ENCODE measurements at places on chromosomes 2 and 18.
A peak's percentile ranks its signal among the peaks of the same experiment; 100 is the strongest.

DNA sequence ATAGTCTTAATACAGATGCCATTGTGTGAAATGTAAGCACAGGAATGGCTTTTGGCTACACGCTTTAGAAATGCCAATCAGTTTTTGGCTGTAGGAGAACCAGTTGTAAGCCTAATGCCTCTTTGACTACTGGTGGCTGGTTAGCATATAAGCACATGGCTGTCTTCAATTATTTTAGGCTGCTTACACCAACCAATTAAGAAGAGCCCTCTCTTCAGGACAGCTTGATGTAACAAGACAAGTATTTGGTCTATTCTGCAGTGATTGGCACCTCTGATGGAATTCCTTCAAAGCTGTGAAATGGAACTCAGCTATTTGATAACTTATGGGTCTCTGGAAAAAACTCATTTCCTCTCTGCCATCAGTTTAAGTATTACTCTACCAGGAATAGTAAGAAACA is 680.1 kb upstream of the FSHR start:
- DNase-seq, result no peak

- DNase-seq, result no peak
Observed at GRCh38 chr18:58174285-58174684, 130.3 kb downstream of the NEDD4L start.

- DNase-seq, result no peak
Observed at GRCh38 chr2:10531874-10532637, 83.9 kb upstream of the ODC1 start.

GRCh38 chr2:47000679-47001075 is 85.1 kb upstream of the MCFD2 start:
- no peak for DNase-seq

DNA sequence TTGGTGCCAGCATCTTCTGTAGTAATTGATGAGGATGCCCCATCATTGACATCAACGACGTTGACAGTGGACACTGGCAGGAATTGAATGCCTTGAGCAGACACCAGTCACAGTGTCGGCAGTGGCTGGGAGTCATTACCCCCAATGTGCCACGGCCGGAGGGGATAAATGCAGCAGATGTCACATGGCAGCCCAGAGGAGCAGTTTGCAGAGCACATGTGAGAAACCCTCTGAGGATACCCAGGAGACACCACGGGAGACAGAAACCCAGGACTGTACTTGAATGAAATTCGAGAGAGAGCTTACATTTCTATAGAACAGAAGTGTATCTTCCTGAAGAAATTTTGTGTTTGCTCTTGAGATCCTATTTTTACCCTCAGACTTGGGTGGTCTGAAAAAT is 409.1 kb upstream of the TNP1 start:
- no peak for DNase-seq

DNA sequence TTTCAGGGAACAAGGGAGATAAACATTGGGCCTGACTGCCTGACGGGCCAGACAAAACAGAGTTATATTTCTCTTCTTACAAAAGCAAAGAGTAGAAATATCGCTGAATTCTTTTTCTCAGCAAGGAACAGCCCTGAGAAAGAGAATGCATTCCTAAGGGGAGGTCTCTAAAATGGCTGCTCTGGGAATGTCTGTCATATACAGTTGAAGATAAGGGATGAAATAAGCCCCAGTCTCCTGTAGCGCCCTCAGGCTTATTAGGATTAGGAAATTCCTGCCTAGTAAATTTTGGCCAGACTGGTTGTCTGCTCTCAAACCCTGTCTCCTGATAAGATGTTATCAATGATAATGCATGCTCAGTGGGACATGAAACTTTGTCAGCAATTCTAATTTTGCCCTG is 134.9 kb upstream of the CNTNAP5 start:
- DNase-seq, result no peak

DNA sequence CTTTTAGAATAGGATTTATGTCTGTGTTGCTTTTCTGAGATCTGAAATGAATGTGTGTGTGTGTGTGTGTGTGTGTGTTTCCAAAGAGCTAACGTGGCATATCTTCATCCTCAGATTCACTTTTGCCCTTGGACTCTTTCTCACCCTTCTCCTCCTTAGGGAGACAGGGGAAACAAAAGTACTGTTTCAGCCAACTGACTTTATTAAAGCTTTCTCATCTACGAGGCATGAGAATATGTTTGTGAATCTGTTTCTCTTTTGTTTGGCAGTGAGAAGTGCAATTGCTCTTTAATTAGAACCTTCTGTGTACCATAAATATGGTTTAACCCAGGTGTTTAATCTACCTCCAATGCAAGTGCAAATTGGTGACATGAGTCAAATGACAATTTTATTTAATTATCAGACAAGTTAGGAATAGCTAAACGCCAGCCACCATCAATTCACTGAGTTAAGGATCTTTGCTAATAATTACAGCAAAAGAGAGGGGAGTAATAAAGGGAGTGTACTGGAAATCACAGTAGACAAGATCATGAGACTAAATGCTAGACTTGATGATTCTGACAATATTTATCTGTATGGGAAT is 186.4 kb upstream of the COL3A1 start:
- DNase-seq, result no peak

- DNase-seq, result no peak
Observed at GRCh38 chr2:68687018-68687417, 43.6 kb downstream of the PROKR1 start.

- DNase-seq, result no peak
Observed at GRCh38 chr2:20170704-20171250, 54.2 kb downstream of the SDC1 start.

DNA sequence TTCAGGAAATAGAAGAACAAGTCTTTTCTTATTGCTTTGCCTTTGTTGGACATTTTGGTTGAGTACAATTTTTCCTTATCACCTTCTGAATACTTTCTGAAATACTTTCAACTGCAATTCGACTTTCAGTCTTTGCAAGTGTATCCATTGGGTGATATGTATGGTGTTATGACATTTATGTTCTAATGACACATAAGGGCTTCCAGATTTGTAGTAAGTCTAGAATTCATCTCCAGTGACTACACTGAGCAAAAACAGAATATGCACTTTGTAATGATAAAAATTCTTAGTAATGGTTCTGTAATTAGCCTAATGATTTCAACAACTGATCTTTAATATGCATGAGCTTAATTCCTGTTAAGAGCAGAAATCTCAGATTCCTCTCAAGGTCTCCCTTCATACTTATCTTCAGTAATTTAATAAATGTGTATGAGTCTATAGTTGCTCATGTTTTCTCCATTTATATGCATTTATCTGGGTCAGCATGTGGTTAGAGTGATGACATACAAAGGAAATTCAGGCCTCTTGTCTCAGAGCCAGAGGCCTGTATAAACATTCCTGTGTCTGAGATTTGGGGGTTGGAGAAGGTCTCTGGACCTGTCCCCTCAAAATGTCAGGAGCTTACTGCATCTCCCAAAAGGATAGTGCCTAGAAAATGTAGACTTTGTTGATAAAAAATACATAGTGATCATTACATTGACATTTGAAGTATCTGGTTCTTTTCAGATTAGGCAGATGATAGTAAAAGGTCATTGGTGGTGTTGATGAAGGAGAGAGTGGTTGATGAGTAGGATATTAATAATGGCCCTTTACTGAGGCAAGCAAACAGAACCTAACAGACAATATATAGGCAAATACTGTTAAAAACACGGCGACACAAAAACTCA is 114.9 kb downstream of the QPCT start:
- no peak for DNase-seq

GRCh38 chr18:61771861-61772260 is 120.9 kb downstream of the RNF152 start:
- DNase-seq, result no peak

- DNase-seq, result no peak
Observed at GRCh38 chr18:11570769-11571412, 38.5 kb upstream of the SLC35G4 start.

- no peak for DNase-seq
Observed at GRCh38 chr2:75577280-75577679, 16.5 kb upstream of the EVA1A start.

DNA sequence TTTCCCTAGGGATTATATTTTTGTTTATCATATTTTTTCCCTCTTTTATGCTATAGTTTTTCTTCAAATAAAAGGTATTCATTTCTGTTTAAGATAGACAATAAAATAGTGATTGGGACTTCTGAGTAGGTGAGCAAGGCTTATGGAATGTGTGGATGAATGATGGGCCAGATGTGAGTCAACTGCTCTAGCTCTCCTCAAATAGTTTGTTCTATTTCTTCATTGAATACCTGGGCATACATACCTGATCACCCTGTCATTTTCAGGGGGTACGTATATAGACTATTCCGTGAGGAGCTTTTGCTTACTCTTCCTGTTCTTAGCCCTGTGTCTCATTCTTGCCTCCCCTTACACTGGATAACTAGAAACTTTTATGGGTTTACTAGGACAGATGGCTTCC is 41.9 kb downstream of the BABAM2 start:
- no peak for DNase-seq

GRCh38 chr2:154193246-154193645 is 321.5 kb downstream of the GALNT13 start:
- no peak for DNase-seq

DNA sequence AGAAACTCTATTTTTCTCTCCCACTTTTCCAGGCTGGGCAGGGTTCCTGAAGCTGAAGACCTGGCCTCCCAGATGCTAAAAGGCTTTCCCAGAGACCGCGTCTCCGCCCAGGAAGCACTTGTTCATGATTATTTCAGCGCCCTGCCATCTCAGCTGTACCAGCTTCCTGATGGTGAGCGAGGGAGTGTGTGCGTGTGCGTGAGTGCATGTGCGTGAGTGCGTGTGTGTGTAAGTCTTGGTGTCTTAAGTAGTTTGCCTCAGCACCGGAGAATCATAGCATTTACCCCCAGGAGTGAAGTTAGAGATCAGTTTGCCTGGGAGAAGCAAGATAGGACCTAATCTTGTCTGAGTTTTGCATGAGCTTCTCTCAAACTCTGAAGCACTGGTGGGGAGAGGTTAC is 73.7 kb downstream of the CDK15 start:
- no peak for DNase-seq

DNA sequence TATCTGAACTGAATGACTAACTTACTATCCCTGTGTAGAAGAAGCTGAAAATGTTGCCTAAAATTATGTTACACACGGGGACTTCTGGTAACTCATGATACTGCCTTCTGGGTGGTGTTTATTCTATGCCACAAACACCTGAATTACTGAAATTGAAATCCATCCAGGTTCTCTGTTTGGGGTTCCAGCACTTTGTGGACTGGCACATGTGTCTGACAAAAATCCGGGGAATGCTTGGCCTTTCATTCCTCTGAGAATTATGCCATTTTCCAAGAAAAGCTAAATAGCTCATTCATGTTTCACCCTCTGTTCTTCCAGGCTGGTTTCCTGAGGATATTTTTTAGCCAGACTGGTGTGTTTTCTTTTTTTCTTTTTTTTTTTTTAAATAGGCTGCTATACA is 59.5 kb upstream of the POU3F3 start:
- DNase-seq, result no peak

DNA sequence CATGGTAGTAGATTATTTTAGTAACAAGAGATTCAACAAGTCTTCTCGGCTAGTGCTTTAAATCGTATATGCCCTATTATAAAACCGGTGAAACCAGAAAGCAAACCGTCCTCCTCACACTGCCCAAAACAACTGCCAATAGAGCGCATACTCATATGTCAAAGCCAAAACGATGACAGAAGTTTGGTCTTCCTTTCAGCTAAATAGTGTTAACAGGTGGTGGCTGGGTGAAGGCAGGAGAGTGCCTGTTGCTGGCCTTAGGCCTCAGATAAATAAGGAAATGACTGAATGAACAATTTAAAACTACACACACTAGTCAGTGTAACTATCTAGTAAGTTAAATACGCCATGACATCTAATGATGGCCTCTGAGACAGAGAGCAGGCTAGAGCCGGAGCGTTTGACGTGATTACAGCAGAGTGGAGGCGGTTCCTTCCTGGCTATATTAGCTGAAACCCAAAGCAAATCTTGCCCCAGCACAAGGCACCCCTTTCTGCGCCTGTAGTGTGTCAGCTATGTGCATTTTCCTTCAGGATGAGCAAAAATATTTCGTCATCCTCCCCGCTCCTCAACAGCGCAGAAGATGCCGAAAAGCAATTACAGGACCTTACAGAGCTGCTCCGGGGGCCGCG is 1.6 kb downstream of the LONRF2 start:
- DNase-seq, result no peak

- no peak for DNase-seq
Observed at GRCh38 chr2:40997362-40997761, 545.5 kb upstream of the SLC8A1 start.

DNA sequence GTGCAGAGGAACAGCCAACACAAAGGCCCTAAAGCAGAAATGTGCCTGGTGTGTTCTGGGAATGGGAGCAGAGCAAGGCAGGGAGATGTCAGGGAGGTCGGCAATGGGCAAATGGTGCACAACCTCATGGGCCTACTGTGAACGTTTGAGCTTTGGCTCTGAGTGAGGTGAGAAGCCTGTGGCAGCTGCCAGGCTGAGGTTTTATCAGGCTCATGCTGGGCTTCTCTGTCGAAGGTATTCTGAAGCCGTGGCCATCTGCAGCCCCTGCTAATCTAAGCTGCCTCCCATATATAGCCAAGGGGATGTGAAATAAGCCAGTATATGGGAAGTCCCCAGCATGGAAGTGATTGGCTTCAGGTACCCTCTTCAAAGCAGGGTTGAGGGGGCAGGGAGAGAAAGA is 193.3 kb downstream of the SLC4A3 start:
- DNase-seq, result no peak

GRCh38 chr18:6021306-6022073 is 126.2 kb upstream of the TMEM200C start:
- DNase-seq, result no peak

GRCh38 chr2:71907503-71907902 is 240.2 kb downstream of the CYP26B1 start:
- DNase-seq, result no peak

GRCh38 chr18:8807488-8807805 is 102.1 kb downstream of the MTCL1 start:
- DNase-seq, result no peak

DNA sequence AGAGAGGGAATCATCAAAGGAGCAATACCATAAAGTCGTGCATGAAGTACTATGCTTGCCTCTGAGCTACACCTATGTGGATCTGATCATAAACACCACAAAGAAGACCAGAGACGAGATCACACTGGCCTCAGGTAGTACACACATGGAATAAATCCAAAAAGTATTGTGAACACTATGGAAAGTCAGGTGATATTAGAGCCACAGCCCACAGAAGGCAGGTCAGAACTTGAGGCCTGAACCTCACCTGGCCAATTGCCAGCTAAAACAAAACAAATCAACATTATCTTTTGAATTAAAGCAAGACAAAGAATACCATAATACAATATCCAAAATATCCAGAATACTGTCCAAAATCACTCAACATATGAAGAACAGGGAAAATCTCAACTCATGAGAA is 371.1 kb downstream of the NCKAP5 start:
- no peak for DNase-seq

GRCh38 chr2:230865766-230866755 is 1.3 kb downstream of the ITM2C start:
- DNase-seq, result no peak

DNA sequence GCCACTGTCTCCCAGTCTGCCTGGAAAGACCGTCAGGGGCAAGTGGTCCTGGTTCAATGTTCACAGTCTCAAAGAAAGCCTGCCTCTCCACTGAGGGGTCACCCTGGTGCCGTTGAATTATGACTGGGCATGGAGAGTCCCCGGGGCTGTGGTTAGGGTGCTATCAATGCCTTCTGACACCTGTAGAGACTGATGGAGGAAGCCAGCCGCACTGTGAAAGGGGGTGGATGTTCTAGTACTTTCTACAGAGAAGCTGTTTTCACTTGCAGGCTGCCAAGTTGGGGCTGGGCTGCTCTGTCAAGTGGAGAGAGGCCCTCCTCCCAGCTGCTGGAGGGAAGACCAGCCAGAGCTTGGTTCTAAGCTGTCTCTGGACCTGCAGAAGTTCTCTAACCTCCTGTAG is 80.5 kb downstream of the BCL2L11 start:
- DNase-seq, result peak; percentile 14

- DNase-seq, result no peak
Observed at GRCh38 chr2:74278176-74278575, 65.0 kb downstream of the SLC4A5 start.
